ENCODE measurements at places on chromosomes 1 and 21. TPM values are rescaled to one million over a fixed set of nuclear protein-coding genes. Genes with fewer than 3 reads are reported as not detected.

SPRR3 gene
- not detected for total RNA-seq

GJA9 gene
- not detected for total RNA-seq

LORICRIN gene
- total RNA-seq: not detected

SPRR2G gene
- total RNA-seq: not detected

VWA5B1 gene
- not detected for total RNA-seq

AMIGO1 gene
- 3.6 TPM for total RNA-seq

AMPD1 gene
- total RNA-seq: not detected

WNT9A gene
- 3.5 TPM for total RNA-seq

DNAJC28 gene
- total RNA-seq: 1.3 TPM

FAM131C gene
- total RNA-seq: 0.50 TPM

OR6N1 gene
- not detected for total RNA-seq

SH2D2A gene
- not detected for total RNA-seq

ORC1 gene
- 0.66 TPM for total RNA-seq

WDR26 gene
- total RNA-seq: 97.3 TPM

CHRM3 gene
- under 0.01 TPM for total RNA-seq

DYNLT5 gene
- 0.33 TPM for total RNA-seq

GREM2 gene
- total RNA-seq: 7.7 TPM

INAVA gene
- total RNA-seq: not detected

SLC35E2B gene
- total RNA-seq: 59.7 TPM

BTG2 gene
- total RNA-seq: 46.8 TPM

VCAM1 gene
- 2.9 TPM for total RNA-seq

LIPI gene
- total RNA-seq: not detected

TFF2 gene
- total RNA-seq: not detected

GBP6 gene
- total RNA-seq: 0.15 TPM

PKNOX1 gene
- 15.0 TPM for total RNA-seq

TGFB2 gene
- total RNA-seq: 9.9 TPM

KDM1A gene
- total RNA-seq: 99.7 TPM

AADACL4 gene
- total RNA-seq: not detected

C1QB gene
- total RNA-seq: not detected

MPZL1 gene
- 178 TPM for total RNA-seq

KRTAP13-2 gene
- total RNA-seq: not detected

GJC2 gene
- total RNA-seq: 14.8 TPM

KCNK2 gene
- total RNA-seq: 5.2 TPM

SLC44A3 gene
- 3.1 TPM for total RNA-seq

CRNN gene
- not detected for total RNA-seq

ZNF281 gene
- total RNA-seq: 27.2 TPM

AXDND1 gene
- total RNA-seq: 0.17 TPM

PRR9 gene
- total RNA-seq: not detected

CD247 gene
- not detected for total RNA-seq

GCSAML gene
- total RNA-seq: not detected

CFHR2 gene
- not detected for total RNA-seq

LGR6 gene
- total RNA-seq: not detected

NUAK2 gene
- 2.8 TPM for total RNA-seq

TRNP1 gene
- 59.7 TPM for total RNA-seq

PTPRC gene
- not detected for total RNA-seq

TEX38 gene
- 0.29 TPM for total RNA-seq

OR10Z1 gene
- total RNA-seq: not detected

MYBPH gene
- 2.2 TPM for total RNA-seq

CCDC190 gene
- not detected for total RNA-seq

KCNE2 gene
- not detected for total RNA-seq

RGSL1 gene
- not detected for total RNA-seq

FNBP1L gene
- 6.3 TPM for total RNA-seq

MROH7 gene
- 0.50 TPM for total RNA-seq

TCHHL1 gene
- not detected for total RNA-seq

All from smooth muscle cell of trachea (primary cell).